GM04503 (cell line): ENCODE measurements at places on chromosomes 2 and 18.

DNA sequence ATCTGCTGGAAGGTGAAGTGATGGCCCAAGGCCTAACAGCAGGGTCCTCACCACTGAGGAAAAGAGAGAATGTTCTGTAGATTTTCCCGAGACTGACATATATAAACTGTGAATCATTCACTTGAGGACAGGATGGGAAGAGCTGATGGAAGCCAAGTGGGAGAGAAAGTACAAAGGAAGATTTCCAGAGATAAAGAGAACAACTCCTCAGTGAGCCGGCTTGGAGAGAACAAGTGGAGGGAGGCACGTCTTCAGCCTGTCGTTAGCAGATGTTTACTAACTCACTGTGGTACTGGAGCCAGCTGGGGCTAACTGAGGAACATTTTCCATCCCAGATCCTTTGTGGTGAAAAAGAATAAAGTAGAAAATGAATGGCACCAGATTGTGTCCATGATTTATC, 552.9 kb upstream of the TNP1 start:
- no peak for DNase-seq

DNA sequence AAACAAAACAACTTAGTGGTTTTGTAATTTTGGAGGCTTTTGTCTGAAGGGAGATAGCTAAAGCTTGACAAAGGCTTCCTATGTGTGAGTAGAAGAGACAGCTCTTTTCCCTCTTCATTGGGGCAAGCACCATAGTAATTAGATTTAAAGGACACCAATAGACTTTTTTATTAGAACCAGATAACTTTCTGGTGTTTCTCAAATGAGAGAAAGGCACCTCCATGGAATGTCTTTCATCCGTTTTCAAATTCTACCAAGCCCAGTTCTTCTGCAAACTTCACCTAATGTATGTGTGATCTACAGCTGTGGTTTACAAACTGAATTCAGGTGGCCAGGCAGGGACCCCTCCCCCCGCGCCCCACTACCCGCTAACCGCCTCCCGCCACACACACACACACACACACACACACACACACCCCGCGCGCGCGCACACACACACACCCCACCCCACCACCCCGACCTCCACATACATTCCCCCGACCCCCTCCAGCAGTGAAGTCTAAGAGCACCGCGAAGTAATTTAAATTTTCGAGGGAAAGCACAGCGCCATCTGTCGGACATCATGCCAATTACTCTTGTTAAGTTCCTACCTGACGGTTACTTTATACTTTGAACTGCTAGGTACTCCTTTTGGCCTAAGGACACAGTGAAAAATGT, 31.6 kb upstream of the PPP1R1C start:
- no peak for DNase-seq

DNA sequence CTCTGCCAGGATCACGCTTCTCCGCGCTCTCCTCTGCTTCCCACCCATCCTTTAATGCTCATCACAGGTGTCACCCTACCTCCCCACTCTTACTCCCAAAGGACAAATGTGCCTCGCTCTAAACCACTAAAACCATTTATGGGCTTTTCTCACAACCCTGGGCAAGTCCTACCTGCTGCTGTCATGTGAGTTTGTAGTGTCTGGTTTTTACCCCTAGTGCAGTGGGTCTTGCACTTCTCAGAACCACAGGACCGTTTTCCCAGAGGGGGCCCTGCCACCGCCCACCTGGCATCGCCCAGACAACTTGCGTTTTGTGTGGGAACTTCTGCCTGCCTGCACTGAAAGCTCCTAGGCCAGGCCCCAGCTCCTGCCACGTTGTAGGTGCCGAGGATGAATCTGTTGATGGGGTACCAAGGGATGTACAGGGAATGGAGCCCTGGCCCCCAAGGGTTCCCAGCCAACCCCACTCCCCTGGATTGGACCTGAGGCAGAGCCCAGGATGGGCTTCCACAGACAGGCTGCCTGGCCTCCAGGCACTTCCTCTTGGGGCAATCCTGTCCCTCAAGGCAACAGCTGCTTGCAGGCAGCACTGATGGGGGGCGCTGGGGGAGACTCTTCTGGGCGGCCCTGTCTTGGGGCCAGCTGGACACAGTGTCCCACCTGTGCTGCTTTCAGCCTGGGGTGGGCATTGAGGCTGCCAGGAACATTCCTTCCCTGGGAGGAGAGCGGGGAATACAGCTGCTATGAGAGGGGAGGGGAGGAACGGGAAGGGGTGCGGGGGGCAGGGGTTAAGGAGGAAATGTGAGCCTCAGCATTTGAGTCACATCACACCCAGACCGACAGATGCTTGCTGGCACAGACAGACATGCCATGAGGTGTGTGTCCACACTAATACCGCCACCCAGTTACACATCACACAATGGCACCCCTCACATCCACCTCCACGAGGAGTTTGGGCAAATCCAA, 176.3 kb downstream of the ZFP36L2 start:
- no peak for DNase-seq

GRCh38 chr2:85779641-85780315, 26.0 kb downstream of the ATOH8 start:
- no peak for DNase-seq

DNA sequence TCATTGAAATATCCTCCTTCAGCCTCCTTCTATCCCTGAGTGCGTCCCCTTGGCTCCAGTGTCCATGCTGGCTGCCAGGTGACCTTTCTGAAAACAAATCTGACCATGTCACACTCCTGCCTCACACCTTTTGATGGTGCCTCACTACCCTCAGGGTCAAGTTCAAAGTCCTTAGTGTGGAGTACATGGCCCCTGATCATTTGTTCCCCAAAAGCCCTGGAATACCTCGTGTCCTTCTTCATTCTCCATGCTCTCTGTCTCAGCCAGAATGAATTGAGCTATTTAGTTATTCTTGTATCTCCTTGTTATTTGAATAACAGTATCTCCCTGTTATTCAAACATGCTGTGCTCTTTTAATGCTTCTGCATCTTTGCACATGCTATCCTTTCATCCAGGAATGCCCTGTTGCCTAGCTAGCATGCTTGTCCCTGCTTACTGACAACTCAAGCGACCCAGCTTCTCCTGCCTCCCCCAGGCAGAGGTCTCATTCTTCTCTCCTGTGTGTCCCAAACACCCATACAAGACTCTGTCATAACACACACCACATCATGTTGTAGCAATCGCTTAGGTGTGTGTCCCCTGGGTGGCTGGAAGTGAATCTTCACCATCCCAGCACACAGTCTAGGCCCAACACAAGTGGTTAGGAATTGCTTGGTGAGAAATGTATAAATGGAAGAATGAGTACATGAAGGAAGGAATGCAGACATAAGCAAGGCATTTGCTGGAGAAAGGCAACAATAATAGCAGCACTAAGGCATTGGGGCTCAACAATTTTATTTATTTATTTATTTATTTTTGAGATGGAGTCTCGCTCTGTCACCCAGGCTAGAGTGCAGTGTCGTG, 144.0 kb downstream of the DDX1 start:
- no peak for DNase-seq

DNA sequence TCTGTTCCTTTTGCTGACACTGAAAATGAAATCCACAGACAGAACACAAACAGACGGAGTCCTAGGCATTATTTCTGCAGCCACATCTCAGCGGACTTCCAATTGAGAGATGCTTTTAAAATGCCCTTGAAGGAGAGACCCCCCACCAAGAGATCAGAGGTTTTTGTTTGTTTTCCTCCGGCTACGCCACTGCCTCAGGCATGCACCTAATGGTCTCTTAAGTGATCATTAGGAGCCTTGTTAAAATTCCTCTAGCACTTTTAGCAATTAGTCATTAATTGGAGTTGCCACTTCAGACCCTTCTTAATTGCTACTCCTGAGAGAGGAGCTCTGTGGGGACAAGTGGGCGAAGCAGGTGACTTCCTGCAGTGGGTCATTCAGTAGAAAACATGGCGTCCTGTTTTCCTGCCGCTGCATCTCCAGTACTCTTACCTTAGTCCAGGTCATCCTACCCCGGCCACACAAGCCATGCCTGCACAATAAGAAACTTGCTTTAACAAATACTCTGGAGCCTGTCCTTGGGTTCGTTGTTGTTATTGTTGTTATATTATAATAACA, 257.7 kb upstream of the CHAC2 start:
- no peak for DNase-seq

GRCh38 chr2:191045141-191045540, 31.2 kb upstream of the STAT1 start:
- DNase-seq, result no peak

- no peak for DNase-seq
Observed at GRCh38 chr2:143816916-143817315, 687.7 kb downstream of the ARHGAP15 start.

DNA sequence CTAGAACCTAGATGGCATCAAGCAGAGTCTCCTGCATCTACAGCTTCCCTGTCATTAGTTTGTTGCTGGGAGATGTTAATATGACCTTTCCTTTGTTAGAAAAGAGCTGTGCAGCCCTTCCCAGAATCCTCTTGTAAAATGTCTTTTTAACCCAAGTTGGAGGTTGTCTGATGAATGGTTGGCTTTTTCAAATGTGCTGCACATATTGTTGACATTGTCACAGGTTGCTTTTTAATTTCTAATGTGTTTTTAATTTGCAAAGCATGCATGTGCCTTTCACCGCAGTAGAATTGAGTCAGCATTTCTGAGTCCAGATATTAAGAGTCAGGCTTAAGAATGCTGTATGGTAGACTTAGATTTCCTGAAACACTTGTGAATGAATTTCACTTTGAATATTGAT, 120.8 kb downstream of the GREB1L start:
- no peak for DNase-seq
